ENCODE measurements at places on chromosomes 16 and 17.

DNA sequence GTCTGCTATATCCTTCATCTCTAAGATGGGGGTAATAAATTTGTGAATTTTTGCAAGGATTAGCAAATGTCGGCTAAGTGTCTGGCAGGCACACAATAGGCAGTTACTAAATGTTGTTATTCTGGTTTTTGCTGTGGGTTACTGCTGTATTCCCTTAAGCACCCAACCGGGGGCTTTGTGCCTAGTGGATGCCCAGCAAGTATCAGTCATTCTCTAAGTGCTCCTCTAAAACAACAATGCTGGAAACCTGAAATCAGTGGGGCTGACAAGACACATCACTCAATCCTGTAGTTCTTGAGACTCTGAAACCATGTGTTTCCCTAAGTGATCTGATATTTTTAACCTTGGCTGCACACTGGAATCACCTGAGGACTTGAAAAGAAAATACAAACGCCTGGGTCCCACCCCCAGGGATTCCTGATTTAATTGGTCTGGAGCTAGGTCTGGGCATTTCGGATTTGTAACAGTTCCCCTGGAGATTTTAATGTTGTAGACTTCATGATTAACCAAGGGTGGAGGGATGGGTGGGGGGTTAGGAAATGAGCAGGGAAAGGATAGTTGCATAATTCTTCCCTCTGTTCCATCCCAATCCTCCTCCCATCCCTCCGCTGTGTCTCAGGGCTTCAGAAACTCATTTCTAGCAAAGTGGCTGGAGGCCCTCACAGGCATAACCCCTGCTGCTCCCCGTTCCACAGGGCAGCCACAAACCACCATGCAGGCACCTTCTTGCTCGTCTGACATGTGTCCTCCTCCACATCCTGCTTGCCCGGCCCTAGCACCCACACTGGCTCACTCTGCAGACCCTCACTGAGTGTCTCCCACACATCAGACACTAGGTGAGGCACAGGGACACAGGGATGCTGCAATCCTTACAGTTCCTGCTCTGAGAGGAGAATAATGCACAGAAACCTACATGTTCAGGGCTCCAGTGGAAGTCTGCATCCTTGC, 61.7 kb upstream of the LYRM9 start:
- DNase-seq, result no peak

- no peak for DNase-seq
These were observed 186.4 kb upstream of the CHMP6 start for GRCh38 chr17:80805032-80805751.

GRCh38 chr17:28125526-28126378, 83.3 kb downstream of the NLK start:
- DNase-seq, result no peak

DNA sequence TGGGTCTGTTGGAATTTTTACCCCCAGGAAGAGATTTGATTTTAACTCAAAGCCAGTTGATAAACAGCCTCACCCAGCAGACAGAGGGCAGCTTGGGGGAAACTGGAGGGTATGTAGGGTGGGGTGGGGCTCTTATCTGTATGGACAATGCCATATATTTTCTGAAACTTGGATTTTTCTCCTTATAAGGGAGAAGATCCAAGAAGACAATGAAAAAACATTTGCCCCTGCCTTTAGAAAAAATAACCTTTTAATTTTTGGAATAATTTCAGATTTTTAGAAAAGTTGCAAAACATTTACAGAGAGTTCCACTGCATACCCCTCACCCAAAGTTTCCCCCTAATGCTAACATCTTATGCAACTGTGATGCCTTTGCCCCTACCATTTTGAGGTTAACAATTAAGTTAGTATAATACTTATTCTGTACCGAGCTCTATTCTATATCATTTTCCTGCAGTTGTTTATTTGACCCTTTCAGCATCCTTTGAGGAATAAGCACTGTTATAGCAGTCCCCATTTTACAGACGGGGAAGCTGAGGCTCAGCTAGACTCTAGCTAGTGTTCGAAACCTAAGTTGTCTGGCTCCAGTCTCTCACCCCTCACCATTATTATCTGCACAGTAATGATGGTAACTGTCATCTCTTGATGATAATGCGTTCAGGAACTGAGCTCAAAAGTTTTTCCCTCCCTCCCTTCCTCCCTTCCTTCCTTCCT, 66.4 kb downstream of the PRKCB start:
- no peak for DNase-seq

DNA sequence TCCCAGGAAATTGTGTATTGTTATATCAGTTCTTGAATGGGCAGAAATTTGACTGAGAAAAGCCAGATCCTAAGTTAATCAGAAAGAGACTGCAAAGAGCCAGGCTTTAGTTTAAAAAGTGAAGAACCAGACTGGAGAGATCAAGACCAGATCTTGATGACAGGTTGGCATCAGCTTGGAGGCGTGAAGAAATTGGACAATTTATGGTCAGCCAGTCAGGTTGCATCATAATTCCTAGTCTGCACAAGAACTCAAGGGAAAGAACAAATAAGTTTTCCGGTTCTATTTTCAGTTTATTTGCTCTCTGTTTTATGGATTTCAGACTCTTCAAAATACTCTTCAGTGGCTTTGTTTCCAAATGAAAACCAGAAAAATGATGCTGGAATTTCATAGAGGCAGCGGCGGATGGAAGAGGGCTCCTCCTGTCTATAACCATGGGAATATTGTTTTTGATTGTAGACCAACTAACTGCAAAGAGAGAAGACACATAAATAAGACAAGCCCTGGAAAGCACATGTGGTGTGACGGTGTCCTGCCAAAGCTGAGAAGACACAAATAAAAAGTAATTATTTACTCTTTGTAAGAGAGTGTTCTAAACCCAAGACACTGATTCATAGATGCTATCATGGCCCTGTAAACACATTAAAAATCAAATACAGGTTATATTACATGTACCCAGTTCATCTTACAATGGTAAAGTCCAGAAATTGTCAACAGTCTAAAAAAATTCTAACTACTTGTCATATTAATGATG, 91.7 kb downstream of the PCTP start:
- no peak for DNase-seq

- DNase-seq, result peak; percentile 15
These were observed 393.1 kb upstream of the ASIC2 start for GRCh38 chr17:33686171-33686570.

GRCh38 chr16:67258161-67258835, 9.5 kb downstream of the SLC9A5 start:
- no peak for DNase-seq

- DNase-seq, result no peak
These were observed 42.3 kb downstream of the TNRC6A start for GRCh38 chr16:24771779-24772157.

- no peak for DNase-seq
These were observed 63.5 kb downstream of the NQO1 start for GRCh38 chr16:69662901-69663300.

DNA sequence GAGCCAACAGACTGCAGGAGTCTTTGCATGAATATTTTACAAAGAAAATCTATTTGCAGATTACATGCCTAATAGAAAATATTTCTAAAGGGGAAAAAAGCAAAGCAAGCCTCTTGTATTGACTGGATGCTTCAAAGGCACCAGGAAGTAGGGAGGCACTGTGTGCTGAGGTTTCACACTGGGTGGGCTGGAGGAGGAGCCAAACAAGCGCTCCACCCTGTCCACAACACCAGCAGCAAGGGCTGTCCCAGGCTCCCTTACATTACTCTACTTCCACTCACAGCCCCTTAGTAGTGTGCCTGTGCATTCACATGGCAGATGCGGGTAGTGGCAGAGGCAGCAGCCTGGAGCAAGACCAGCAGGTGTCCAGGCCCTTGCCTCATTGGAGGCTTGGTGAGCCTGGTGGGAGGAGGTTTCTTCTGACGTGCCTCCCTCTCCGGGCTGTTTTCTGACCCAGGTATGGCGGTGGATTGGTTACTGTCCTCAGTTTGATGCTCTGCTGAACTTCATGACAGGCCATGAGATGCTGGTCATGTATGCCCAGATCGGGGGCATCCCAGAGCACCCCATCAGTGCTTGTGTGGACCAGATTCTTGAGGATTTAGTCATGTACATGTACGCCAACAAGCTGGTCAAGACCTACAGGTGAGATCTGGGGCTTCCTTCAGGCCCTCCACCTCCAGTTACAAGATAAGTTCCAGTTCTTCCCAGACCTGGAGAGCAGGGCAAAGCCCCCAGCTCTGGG, 7.0 kb upstream of the CCNF start:
- no peak for DNase-seq

GRCh38 chr17:66541461-66542128, 239.2 kb downstream of the PRKCA start:
- DNase-seq, result no peak

DNA sequence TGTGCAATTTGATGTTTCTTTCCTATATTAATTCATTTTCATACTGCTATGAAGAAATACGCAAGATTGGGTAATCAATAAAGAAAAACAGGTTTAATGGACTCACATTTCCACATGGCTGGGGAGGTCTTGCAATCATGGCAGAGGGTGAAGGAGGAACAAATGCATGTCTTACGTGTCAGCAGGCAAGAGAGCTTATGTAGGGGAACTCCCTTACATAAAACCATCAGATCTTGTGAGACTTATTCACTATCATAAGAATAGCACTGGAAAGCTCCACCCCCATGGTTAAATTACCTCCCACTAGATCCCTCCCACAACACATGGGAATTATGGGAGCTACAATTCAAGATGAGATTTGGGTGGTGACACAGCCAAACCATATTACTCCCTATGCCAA, 418.9 kb upstream of the MAF start:
- no peak for DNase-seq

DNA sequence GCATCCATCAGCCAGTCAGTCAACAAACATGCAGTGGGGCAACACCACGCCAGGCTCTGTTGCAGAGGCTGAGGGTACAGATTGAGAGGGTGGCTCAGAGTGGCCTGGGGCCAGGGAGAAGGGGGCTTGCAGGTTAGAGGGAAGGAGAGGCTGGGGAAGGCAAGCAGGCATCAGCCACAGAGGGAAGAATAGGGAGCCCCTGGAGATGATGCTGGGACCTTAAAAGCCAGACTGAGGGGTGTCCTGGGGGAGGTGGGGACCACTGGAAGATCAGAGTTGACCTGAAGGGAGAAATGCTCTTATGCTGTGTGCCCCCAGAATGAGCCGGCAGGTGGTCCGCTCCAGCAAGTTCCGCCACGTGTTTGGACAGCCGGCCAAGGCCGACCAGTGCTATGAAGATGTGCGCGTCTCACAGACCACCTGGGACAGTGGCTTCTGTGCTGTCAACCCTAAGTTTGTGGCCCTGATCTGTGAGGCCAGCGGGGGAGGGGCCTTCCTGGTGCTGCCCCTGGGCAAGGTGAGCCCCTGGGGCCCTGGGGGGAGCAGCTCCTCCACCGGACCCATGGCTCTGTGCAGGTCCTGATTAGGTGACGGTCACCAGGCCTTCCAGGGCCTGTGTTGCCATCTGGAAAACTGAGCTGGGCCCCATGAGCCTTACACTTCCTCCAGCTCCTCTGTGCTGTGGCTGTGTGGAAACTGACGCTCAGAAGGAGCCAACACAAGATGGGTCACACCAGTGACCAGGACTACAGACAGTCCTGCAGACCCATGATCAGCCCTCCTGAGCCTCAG, 1.7 kb downstream of the CORO1A start:
- no peak for DNase-seq

DNA sequence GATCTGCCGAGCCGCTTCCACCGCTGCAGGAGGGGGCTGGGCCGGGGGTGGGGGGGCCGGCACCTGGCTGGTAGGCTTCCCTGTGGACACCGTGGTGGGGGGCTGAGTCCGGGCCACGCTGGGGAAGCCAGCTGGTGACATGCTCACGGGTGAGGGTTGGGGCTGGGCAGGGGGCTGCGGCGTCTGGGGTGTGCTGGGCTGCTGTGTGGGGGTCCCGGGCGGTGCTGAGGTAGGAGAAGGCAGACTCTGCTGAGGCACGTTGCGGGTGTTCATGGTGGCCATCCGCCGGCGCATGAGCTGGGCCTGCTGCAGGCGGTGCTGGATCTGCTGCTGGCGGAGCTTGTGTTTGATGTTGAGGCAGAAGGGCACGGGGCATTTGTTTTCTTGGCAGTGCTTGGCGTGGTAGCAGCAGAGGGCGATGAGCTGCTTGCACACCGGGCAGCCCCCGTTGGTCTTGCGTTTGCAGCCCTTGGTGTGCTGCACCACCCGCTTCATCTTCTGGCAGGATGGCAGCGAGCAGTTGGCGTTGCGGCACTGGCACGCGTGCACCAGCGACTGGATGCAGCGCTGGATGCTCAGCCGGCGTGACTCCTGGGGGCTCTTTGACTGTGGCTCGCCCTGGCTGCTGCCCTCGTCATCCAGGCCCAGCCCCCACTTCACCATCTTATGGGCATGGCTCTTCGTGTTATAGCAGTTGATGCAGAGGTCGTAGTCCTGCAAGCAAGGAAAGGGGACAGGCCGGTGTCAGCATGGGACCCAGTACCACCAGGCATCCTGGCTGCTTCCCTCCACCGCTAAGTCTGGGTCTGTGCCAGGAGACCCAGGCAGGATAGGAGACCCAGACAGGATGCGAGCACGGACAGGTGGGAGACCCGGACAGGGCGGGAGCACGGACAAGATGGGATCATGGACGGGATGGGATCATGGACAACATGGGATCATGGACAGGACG, 12.1 kb upstream of the TRAP1 start:
- no peak for DNase-seq

DNA sequence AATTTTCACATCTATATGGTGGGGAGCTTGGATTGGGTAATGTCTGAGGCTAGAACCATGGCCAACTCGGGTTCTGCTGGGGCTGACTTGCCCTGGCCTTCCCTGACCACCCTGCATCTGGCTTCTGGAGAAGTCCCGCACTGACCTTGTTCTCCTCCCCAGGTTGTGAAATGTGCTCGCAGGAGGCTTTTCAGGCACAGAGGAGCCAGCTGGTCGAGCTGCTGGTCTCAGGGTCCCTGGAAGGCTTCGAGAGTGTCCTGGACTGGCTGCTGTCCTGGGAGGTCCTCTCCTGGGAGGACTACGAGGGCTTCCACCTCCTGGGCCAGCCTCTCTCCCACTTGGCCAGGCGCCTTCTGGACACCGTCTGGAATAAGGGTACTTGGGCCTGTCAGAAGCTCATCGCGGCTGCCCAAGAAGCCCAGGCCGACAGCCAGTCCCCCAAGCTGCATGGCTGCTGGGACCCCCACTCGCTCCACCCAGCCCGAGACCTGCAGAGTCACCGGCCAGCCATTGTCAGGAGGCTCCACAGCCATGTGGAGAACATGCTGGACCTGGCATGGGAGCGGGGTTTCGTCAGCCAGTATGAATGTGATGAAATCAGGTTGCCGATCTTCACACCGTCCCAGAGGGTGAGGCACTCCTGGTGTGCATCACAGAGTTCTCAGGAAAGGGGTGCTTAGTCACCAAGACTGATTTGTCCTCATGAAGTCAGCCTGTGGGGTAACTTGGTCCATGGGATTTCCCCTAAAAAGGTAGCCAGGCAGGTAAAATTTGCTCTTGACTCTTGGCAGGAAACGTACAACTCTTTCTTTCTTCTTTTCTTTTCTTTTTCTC, 6.1 kb downstream of the NOD2 start:
- no peak for DNase-seq

- DNase-seq, result no peak
These were observed 26.0 kb downstream of the TMEM204 start for GRCh38 chr16:1559446-1559975.

GRCh38 chr17:71976011-71976649, 144.7 kb upstream of the SOX9 start:
- DNase-seq, result no peak

GRCh38 chr16:66144641-66145040, 221.8 kb upstream of the CDH5 start:
- DNase-seq, result no peak
